ENCODE measurements at places on chromosomes 1 and 21. TPM values are rescaled to one million over a fixed set of nuclear protein-coding genes. Genes with fewer than 3 reads are reported as not detected.

The STRIP1 gene
- 60.4 TPM for total RNA-seq

The CLDN14 gene
- 0.28 TPM for total RNA-seq

The FCRL1 gene
- total RNA-seq = not detected

The CLCA1 gene
- not detected for total RNA-seq

The TRIM63 gene
- not detected for total RNA-seq

The CYP4B1 gene
- total RNA-seq = not detected

The RAB3B gene
- total RNA-seq = 31.8 TPM

The ERI3 gene
- total RNA-seq = 43.1 TPM

The CELA2A gene
- not detected for total RNA-seq

The CRP gene
- not detected for total RNA-seq

The CCDC190 gene
- total RNA-seq = not detected

The CD53 gene
- not detected for total RNA-seq

The CCDC28B gene
- 15.4 TPM for total RNA-seq
